ENCODE measurements at places on chromosomes 16 and 17.

DNA sequence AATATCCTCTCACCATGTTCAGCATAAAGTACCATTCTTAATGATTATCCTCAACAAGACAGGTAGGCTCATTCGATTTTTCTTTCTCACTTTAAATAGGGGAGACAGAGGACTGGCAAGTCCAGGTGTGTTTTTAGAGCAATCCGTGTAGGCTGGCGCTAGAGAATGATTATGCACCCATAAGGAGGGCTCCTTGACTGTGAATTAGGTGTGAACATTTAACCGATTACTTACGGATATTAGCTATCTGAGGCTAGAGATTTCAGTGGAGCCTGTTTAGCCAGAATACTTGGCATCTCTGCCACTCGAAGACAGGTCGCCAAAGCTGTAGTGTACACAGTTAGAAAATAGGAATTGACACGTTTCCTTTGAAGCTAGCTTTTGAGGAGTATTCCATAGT, 1.9 kb downstream of the SEC14L1 start:
- no peak for DNase-seq

DNA sequence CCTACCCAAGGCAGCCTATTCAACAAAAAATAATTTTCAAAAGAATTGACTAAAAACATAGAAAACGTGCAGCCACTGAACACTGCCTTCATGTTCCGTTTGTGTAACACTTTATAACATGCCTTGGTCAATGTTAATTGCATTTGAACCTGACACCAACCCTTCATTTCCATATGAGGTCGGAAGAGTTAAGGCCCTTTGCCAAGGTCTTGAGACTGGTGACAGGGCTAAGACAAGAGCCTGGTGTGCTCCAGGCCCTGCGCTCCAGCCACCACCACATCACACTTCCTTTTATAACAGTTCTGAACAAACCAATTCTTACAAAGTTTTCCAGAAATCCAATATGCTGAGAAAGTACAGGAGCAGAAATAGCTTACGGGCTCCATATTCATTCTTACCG, 4.2 kb downstream of the BBS2 start:
- DNase-seq = no peak

DNA sequence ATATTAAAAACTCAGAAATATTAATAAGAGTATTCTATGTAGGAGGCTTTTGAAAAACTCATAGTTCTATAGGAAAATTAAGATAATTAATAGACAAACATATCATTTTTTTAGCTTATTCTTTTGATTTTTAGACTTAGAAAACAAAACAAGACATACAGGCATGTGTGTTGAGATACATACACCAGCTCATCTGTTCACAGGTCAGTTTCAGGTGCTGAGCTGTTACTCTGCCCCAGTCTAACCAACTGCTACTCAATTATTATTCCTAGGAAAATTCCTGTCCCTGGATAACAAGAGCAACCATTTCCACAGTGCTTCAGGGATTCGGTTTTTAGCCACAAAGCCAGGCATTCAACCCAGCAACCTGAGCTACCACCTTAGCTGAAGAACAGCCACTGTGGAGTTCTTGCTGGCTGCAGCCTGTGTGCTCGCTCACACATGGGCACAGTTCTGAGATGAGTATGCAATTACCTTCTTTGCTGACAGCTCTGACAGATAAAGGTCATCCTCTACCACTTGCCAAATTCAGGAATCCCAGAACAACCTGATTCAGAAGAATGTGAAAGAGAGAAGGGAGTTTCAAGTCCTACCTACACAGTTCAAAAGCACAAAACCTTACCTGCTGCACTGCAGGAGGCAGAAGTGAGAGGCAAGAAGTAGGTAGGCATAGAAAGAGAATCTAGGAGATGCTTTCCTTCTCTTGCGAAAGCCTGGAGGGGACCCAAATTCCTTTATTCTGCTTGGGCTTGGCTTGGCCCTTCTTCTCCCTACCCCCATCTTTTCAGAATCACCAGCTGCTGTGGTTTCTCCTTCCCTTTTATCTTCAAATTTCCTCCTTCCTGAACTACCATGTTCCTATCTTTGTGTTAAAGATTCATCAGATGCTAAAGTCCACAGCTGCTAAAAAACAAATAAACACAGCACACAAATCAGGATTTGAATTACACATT, 62.7 kb downstream of the TEX2 start:
- DNase-seq = peak; percentile 66

DNA sequence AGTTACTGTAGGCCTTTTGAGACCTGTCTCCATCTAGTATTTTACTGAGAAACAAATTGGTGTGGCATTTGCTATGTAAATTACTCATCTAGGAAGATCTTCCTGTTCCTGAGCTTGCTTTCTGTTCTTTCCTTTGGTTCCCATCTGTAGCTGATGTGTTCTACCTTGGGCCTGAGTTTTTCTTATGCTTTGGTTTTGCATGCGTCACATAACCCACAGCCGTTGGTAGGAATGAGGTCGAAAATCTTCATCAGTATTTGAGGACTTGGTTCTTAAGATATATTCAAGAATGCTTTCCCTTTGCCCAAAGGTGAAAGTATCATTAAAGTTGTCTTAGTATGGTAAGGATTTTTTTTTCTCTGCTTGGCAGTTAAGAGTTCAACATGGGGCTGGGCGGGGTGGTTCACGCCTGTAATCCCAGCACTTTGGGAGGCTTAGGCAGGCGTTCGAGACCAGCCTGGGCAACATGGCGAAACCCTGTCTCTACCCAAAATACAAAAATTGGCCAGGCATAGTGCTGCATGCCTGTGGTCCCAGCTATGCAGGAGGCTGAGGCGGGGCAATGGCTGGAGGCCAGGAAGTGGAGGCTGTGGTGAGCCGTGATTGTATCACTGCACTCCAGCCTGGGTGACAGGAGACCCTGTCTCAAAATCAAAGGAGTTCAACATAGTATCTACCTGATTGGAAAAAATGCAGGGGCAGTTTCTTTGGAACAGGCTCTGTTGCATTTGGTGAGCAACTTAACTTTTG, 28.8 kb downstream of the IST1 start:
- no peak for DNase-seq

GRCh38 chr16:66605177-66605978, 874 bp downstream of the CMTM3 start:
- peak; percentile 62 for DNase-seq

GRCh38 chr17:7475764-7476422, 3.5 kb downstream of the ZBTB4 start:
- DNase-seq = peak; percentile 85

- no peak for DNase-seq
Measured at GRCh38 chr17:63830904-63831491, 3.5 kb upstream of the FTSJ3 start.

- no peak for DNase-seq
Measured at GRCh38 chr16:49550140-49550539, 176.5 kb downstream of the C16orf78 start.

DNA sequence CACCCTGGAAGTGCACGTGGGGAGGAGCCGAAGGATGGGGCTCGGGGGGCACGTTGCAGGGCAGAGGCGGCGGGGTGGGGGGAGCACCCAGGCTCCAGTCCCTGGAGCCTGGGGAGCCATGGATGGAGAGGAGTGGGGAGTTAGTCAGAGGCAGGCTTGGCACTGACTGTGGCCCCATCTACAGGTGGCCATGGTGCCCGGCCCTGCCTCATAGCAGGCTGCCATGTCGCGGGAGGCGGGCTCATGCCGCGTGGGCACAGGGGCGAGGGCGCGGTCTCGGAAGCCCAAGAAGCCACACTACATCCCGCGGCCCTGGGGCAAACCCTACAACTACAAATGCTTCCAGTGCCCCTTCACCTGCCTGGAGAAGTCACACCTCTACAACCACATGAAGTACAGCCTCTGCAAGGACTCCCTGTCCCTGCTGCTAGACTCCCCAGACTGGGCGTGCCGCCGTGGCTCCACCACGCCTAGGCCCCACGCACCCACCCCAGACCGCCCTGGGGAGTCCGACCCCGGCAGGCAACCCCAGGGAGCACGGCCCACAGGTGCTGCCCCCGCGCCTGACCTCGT, 3.0 kb downstream of the PRR35 start:
- no peak for DNase-seq

DNA sequence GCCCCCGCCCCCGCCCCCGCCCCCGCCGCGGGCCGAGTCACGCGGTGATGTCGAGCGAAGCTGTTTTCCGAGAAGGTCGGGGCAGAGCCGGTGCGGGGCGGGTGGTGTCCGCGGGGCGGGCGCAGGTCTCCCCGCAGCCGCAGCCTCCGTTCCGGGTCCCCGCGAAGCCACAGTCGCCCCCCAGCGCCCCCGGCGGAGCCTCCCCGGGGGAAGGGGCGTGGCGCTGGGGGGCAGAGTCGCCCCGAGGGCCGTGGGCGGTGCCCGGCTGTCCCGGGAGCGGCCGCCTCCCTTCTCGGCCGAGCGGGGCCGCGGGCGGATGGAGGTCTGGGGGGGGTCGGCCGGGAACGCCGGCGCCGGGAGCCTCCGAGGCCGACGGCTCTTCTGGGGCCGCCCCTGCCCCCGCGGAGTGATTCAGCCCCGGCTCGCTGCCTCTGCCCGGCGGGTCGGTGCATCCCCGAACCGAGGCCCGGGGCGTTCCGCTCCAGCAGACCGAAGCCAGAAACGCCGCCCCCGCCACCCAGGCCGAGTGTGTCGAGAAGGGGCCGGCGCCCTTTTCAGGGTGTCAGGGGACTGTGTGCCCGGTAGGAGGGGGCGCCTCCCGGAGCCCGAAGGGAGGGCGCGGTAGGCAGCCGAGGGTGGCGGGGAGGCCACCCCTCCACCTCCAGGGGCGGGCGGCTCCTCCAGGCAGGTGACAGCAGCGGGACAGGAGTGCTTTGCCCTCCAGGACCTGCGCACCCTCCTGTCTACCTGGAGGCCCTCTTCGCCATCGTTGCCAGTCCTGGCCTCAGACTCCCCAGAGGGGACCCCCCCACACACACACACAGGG, 1.7 kb downstream of the METRNL start:
- DNase-seq = peak; percentile 51
